ENCODE measurements at places on chromosomes 5 and 9. TPM values are rescaled to one million over a fixed set of nuclear protein-coding genes. Genes with fewer than 3 reads are reported as not detected.

Gene ZNF474
- 0.33 TPM for total RNA-seq

Gene ANKRD33B
- 5.3 TPM for total RNA-seq

Gene SCGB3A2
- total RNA-seq, result not detected

Gene CCDC171
- total RNA-seq, result 8.8 TPM

DNA sequence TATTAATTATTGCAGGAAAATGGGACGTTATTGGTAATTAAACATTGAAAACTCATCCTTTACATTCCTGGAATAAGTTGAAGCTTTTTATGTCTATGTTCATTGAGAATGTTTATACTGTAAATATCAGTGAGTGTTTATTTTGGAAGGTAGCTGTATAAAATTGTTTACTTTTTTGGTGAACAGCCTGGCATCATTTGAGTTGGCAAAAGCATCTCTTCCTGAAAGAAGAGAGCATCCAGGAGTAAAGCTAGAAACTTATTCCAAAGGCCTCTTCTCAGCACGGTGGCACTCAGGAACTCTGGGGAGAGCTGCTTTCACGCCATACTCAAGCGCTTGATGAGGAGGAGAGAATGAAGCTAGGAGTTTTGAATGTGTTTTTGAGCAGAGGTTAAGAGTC is 79.9 kb downstream of the GAPVD1 start:
- no peaks in the 10 kb centered on the region for H3K27me3 ChIP-seq
- H3K36me3 ChIP-seq, result no peaks in the 10 kb centered on the region
- no peak for DNase-seq
- H3K27ac ChIP-seq, result no peak overlapping the region

DNA sequence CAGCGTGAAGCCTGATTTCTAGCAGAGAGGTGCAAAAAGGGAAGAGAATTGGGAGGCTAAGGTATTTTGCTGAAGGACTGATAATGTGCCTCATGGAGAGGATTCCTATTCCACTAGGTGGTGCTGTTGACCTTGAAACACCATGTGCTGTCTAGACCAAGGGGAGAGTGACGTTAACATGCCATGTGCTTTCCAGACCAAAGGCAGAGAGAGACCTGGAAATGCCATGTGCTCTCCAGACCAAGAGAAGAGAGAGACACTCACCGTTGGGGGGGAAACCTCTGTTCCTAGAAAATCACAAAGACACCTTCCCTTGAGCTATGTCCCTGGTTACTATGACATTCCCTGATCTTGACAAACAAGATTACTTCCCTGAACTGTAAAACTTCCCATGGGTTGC is 286.0 kb upstream of the TUSC1 start:
- H3K27ac ChIP-seq, result no peak overlapping the region
- H3K4me3 ChIP-seq, result no peak overlapping the region
- H3K36me3 ChIP-seq, result no peaks in the 10 kb centered on the region
- H3K27me3 ChIP-seq, result no peaks in the 10 kb centered on the region
- no peak for DNase-seq

DNA sequence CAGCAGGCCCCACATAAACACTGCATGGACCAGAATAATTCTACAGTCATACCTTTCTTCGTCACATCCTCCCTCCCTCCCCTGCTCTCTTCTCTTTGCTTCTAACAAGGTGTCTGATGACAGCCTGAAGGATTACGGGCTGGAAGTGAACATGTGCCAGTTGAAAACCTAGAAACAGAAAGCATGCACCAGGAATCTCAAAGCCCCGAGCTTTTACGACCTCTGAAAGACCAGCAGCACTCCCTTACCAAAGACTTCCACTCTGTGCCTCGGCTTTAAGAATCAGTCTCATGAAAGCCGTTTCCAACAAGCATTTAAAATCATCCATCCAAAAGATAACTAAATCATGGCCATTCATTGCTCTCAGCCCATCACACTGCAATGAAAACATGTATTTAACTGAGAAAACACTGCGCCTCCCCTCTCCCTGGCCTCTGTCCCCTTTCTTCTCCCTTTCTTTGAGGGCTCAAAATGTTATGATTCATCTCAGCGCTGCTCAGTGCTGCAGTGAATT is 21.3 kb downstream of the MSX2 start:
- H3K36me3 ChIP-seq, result no peaks in the 10 kb centered on the region
- no peak overlapping the region for H3K27ac ChIP-seq
- H3K4me3 ChIP-seq, result no peak overlapping the region
- no peaks in the 10 kb centered on the region for H3K27me3 ChIP-seq

GRCh38 chr5:96901384-96901783 is 25.1 kb downstream of the ERAP2 start:
- H3K4me1 ChIP-seq, result no peaks in the 10 kb centered on the region
- DNase-seq, result no peak
- no peaks in the 10 kb centered on the region for H3K27me3 ChIP-seq
- H3K27ac ChIP-seq, result no peak overlapping the region
- peaks cover 5% of the 10 kb centered on the region for H3K36me3 ChIP-seq

Data from breast epithelium (tissue), 4 donors.